Left ventricle myocardium superior (tissue), 1 donor: ENCODE measurements at places on chromosomes 5 and 9.
A peak's percentile ranks its signal among the peaks of the same experiment; 100 is the strongest.

GRCh38 chr9:101055516-101055915 is 27.0 kb downstream of the PLPPR1 start:
- no peak for DNase-seq

- no peak for DNase-seq
These were observed 154.6 kb upstream of the GHR start for GRCh38 chr5:42268630-42269029.

DNA sequence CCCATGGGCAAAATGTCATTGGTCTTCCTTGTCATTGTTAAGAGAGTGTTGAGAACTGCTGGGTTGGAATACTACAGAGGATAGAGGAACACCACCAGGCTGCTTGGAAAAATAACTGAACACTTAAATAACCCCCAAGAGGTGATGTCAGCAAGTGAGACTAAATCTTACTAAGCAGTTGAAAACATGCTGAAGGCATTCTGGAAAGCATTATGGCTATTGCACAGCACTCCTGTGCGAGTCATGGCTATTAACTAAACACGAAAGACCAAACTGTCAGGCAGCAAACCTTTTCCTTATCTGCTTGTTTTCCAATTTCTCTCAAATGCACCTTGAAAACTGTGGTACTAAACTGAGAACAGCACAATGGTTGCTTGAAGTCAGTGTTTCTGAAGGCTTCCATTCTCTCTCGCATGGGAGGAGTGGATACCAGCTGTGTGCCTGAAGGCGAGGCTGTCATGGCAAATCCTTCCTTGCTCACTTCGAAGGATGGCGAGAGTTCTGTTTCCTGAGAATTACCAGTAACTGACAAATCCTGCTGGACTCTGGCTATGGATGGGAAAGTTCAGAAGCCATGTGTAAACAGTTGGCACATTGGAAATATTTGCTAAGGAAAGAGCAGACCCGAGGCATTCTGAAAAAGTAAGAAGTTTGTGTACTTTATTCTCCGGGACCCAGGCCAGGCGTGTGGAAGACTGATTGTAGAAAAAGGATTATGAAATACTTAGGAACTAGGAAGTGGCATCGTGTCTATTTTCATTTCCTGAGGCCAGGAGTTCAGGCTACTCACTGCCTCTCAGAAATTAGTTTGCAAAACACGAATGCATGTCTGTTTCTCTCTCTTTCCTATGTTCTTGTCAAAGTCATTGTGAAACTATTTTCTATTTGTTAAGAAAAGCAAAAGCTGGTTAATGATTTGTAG is 182.1 kb downstream of the DMRT2 start:
- DNase-seq, result peak; percentile 66

- DNase-seq, result no peak
These were observed 14.9 kb upstream of the CERCAM start for GRCh38 chr9:128405780-128406171.

DNA sequence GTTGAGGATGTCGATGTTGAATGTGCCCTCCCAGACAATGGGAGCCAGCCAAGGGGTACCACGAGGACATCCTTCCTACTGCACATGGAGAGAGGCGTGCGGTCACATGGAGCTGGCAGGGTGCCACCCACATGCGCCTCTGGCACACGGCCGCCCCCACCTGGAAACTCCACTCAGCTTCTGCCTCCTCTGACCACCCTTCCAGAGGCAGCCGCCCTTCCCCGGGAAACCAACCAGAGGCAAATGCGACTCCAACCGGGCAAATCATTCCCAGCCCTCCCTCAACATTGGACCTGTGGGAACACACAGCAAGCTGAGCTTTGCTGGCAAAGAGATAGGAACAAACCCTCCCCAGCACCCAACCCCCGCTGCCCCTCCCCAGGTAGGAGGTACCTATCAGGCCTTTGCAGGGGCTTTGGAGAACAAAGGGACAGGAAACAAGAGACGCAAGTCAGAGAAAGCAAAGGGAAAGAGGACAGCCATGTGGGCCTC is 17.5 kb downstream of the ABO start:
- peak; percentile 72 for DNase-seq

- DNase-seq, result no peak
These were observed 376.8 kb downstream of the PIK3R1 start for GRCh38 chr5:68592351-68592750.

DNA sequence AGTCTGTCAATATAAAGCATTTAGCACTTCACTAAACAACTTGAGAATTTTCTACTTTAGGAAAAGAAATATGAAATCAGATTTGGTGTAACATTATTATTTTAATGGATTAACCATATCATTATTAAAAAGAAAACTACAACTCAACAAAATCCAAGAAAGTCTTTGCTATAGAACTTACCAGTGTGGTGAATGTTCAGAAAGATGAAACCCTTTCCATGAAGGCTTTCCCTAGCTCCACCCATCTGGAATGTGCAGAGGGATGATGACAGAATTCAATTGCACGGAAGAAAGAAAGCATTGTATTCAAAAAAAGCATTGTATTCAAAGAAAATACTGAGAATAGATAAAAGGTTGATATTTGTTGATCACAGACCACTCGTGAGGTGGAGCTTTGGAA is 328.6 kb upstream of the NUDT12 start:
- DNase-seq, result no peak

DNA sequence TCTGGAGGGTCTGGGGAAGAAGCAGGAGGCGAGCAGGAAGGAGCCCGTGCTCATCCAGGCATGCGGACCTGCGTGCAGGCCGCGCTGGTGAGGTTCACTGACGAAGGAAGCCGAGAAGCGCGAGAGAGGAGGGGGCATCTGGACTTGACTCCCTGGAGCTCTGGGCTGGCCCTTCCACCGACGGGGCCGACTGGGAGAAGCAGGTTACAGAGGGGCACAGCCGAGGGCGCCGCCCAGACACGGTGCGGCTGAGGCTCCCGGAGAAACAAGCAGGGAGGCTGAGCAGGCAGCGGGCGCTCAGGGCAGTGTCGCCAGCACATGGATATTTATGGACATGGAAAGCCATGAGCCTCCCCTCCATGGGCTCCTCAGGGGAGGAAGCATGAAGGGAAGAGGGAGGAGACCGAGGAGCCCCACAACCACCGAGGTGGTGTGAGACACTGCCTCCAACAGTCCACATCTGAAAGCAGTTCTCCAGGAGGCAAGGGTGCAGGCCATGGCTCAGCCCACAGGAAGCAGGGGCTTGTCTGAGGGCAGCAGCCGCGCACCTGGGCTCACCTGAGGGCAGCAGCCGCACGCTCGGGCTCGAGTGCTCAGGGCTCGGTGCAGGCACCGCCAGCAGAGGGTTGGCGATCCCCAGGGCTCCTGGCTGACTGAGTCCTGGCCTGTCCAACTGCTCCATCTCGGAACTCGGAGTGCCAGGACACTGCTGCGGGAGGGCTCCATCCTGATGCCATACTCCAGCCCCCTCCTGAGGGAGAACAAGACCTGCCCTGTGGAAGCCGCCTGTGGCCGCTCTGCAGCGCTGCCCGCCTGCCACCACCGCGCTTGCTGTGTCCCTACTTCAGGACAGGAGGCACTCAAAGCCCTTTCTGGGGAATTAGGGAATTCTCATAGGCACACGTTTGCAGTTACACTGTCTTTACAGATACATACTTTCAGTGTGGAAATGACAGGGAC is 15.7 kb upstream of the INPP5E start:
- DNase-seq, result no peak

GRCh38 chr5:107665036-107665570 is 5.6 kb downstream of the EFNA5 start:
- no peak for DNase-seq

- no peak for DNase-seq
These were observed 47.9 kb downstream of the PRRT1B start for GRCh38 chr9:131593091-131593820.

DNA sequence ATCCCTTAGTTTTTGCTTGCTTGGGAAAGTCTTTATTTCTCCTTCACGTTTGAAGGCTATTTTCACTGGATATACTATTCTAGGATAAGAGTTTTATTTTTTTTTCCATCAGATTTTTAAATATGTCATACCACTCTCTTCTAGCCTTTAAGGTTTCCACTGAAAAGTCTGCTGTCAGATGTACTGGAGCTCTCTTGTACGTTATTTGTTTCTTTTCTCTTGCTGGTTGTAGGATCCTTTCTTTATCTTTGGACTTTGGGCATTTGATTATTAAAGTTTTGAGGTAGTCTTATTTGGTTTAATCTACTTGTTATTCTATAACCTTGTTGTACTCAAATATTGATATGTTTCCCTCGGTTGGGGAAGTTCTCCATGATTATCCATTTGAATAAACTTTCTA is 848.4 kb upstream of the COX7C start:
- no peak for DNase-seq

DNA sequence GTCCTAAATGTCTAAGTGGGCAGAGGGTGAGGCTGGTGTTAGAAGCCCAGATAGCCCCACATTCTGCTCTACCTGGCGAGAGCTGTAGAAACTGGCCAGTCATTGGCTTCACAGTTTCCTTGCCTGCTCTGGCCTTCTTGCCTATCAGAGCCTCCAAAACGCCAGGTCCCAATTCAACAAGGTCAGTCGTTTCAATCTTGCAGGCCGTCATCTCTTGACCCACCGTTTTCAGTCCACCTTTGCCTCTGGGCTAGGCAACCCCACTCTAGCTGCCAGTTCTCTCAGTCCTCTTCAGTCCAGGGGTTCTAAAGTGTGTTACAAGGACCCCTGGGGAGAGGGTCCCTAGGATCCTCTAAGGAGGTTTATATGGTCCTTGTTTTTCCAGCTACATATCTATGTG is 20.0 kb upstream of the TIFAB start:
- no peak for DNase-seq

DNA sequence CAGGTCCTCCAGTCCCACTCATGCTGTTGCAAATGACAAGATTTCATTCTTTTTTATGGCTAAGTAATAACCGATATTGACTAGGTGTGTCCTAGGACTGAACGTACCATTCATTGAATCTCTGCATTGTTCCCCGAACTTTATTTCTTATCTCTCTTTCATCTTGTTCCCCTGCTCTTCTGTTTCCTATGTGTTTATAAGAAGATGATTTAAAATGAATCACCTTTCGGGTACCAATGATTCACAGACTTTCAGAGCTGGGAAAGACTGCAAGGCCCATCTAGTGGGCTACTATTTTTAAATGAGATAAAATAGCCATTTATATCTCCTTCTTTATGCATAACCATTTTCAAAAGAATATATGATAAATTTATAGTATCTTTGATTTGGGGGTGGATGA is 133.0 kb downstream of the CDH18 start:
- DNase-seq, result no peak

DNA sequence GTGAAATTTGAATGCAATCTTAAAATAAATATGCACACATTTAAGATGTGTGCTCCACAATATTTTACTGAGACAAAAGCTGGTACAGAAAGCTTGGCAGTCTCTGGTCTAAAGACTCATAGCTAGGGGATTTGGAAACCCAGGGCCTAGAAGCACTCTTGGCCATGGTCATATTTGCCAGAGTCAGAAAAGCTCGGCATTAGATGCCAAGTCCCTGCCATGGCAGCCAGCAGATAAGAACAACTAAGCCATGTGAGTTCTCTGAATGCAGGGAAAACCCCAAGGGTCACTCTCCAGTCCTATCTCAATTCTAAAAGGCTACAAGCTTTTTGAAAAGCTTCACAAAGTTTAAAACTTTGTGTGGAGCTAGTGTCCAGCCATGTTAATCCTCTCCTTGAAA is 119.5 kb downstream of the FAM114A2 start:
- DNase-seq, result peak; percentile 48

DNA sequence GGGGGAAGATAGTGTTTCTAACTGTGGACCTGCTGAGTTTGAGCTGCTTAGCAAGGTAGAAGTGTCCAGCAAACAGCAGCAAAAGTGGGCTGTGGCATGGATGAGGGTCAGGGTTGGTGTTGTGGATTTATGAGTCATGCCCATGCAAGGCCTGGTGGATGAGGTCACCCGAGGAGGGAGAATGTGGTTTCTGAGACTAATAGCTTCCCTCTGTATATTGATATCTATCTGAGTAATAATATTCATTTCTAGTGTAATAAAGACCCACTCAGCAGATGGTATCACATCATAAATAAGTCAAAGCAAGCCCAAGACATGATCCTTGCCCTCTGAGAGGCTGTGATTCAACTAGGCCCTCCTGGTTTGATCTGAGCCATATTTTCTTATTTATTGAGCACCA is 597.8 kb upstream of the CLINT1 start:
- no peak for DNase-seq

- DNase-seq, result no peak
These were observed 19.7 kb downstream of the CPEB4 start for GRCh38 chr5:173907686-173908371.
